Stimulated activated CD4-positive, alpha-beta T cell treated with anti-CD3 and anti-CD28 coated beads, Interleukin-1b, Interleukin-23, amount 100 ng/mL, for 4 hours (primary cell): ENCODE measurements at places on chromosomes 6 and 20.
A peak's percentile ranks its signal among the peaks of the same experiment; 100 is the strongest.

GRCh38 chr20:9053108-9053507 is 15.8 kb upstream of the PLCB4 start:
- no peak for DNase-seq

DNA sequence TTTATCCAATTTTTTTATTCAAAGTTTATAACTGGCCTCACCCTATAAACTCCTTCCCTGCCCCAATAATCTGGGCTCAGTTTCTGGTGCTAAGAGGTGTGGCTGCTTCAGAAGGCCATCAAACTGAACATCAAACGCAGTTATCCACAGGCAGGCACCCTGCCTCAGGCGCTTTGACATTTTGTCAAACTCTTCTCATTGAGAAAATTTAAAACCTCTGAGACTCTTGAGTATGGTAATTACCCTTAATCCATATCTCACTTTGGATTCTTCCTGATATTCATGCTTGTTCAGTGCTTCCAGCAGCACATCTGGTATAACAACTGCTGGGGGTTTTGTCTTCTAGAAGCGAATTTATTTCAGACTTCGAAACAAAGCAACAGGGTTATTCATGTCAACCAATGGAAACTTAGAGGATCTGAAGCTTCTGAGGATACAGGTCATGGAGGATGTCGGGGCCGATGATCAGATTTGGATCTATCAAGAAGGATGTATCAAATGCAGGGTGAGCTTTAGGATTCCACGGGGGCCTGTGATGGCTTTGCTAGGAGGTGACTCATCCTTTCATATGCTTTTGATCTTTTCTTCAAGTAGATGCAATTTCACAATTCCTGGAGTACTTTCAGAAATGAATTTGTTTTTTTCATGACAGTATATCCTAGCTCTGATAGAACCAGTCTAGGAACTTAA is 68.2 kb downstream of the RTN4IP1 start:
- DNase-seq = no peak

DNA sequence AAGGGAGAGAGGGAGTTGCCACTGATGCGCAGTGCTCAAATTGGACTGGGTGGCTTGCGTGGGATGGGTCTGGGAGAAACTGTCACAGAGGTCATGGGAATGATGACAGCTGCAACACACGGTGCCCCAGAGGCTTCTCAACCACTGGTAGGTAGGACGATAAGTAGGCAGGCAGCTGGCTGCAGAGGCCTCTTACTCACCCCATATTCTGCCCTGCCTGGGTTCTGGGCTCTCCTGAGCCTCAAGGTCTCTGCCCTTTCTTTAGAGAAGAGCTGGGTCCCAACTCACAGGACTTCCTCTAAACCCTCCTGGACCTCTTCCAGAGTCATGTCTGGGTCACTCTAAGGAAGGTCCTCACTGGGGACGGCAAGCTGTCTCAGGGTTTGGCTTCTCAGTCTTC is 37.2 kb upstream of the RNF24 start:
- DNase-seq = no peak

GRCh38 chr20:23071996-23072395 is 14.1 kb downstream of the CD93 start:
- DNase-seq = no peak

- no peak for DNase-seq
Observed at GRCh38 chr6:10529231-10529801, 8.2 kb downstream of the GCNT2 start.

GRCh38 chr6:108175592-108176279 is 9.9 kb downstream of the NR2E1 start:
- DNase-seq = no peak

GRCh38 chr20:40682104-40682981 is 6.7 kb downstream of the MAFB start:
- no peak for DNase-seq

GRCh38 chr6:7910298-7910653 is 312 bp downstream of the TXNDC5 start:
- DNase-seq = no peak

DNA sequence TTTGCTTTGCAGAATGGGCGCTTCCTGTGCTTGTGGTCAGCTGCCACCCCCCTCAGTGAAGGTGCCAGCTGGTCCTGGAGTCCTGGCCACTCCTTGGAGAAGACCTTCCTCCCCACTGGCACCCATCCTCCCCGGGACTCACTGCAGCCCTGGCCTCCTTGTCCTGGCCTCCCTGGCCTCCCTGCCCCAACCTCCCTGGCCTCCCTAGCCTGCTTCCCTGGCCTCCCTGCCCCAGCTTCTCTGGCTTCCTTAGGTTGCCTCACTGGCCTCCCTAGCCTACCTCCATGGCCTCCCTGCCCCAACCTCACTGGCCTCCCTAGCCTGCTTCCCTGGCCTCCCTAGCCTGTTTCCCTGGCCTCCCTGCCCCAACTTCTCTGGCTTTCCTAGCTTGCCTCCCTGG is 297.8 kb downstream of the CDH4 start:
- no peak for DNase-seq

DNA sequence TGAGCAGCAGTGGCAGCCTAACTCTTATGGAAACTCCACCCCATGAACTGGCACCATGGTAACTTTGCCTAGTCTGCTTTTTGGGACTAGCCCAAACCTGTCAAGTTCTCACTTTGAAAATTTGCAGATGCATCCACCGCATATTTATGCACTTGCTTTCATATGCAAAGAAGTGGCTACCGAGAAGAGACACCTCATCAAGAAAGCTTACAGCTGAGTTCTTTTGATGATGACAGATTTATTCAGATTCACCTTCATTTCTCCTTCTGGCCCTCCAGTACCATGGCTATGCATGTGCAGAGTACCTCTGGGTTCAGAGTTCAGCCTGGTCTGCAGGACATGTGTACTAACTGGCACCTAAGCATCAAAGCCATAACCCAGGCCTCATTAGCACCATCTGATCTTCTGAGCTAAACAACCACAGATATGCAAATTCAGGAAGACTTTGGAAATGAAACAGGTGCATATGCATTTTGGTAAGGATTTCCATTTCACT is 154.3 kb upstream of the TENT5A start:
- DNase-seq = no peak

GRCh38 chr6:156873654-156874380 is 96.6 kb downstream of the ARID1B start:
- DNase-seq = no peak

GRCh38 chr20:36017048-36017951 is 48.9 kb downstream of the CNBD2 start:
- DNase-seq = no peak

DNA sequence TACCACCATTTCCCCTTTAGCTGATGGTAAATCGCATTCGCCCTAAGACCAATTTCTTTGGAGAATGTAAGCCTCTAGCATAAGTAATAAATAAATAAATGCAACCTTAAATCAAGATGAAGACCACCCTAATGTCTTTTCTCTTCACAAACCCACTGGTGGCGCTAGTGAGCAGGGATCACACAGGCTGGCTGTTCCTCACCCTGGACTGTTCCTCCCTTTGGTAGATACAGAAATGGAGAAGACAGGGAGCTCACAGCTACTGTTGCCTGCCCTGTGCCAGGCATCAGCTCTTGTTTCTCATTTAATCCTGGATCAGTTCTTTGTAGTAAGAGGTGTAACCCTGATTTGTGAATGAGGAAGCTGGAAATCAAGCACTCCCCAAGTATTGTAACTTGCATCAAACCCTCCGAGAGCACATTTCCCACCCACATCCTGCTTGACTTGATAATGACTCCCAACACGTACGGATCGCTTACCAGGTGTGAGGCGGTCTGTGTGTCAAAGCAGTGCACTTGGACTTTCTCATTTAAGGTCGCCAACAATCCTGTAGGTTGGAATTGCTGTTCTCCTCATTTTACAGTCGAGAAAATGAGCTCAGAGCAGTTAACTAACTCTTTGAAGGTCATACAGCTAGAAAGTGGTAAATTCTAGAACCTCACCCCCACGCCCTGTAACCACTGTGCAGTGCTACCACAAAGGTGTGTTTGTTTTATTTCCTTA is 236.1 kb downstream of the TSHZ2 start:
- DNase-seq = no peak

DNA sequence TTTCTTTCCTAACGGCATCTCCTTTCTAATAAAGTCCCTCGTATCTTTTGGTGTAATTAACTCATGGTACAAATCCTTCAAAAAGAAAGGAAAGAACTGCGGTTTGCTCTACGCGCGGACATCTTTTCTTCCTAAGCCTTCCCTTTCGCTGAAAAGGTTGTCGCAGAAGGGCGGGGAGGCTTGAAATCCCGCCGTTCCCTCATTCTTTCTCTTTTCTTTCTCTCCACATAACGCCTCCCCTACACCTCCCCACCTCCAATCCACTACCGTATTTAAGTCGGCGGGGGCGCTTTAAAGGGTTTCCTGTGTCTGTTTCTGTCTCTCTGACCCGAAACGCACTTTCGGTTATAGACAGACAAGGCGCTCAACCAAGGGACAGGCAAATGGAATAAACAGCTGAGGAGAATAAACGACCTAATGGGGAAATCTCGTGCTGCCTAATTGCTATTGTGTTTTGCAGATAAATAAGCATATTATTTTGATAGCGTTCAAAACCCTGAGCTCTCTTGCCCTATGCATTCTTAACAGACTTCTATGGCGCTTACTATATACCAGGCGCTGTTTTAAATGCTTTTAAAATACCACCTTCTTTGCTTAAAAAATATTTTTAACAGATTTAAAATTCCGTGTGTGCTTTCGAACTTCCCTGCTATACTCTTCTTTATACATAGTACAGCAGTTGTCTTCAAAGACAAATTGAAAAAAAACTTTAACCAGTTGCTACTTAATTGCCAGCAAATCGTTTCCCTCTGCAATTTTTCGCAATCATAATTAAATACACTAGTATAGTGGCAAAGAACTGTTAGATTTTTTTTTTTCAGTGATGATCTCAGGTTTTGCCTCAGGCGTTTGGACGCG is 2.5 kb upstream of the HEY2 start:
- DNase-seq = peak; percentile 60

- peak; percentile 71 for DNase-seq
Observed at GRCh38 chr20:46022411-46023147, 6.4 kb upstream of the SLC12A5 start.

DNA sequence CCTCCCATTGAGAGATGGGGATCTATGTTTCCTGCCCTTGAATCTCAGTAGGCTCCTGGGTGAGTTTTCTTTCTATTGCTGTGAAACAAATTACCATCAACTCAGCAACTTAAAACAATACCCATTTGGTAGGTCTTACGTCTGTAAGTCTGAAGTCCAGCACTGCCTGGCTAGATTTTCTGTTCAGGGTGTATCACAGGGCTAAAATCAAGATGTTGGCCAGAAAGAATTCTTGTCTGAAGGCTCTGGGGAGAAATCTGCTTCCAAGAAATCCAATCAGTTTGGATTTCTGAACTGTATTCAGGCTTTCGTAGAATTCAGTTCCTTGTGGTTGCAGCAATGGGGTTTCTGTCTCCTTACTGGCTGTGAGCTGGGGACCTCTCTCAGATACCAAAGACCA is 99.6 kb upstream of the SLC24A3 start:
- DNase-seq = no peak

GRCh38 chr6:26525838-26526237 is 12.3 kb upstream of the HMGN4 start:
- DNase-seq = no peak

DNA sequence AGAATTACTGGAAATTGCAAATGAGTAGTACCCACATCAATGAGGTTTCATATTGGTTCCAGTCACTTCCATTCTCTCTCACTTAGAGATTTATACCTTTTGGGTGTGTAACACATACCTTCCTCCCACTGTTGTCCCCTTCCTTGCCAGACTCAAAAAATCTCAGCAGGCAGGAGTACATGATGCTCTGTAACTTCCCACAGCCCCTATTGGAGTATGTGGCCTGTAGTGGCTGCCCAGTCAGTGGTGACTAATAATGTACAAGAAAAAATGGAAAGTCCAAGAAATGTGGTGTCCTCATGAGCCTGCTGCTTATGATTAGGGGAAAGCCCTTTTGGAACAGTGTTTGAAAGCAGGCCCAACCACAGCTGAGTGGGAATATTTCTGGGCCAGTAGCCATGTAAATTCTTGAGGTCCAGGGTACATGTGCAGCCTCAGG is 312.0 kb downstream of the ZFAND3 start:
- no peak for DNase-seq

DNA sequence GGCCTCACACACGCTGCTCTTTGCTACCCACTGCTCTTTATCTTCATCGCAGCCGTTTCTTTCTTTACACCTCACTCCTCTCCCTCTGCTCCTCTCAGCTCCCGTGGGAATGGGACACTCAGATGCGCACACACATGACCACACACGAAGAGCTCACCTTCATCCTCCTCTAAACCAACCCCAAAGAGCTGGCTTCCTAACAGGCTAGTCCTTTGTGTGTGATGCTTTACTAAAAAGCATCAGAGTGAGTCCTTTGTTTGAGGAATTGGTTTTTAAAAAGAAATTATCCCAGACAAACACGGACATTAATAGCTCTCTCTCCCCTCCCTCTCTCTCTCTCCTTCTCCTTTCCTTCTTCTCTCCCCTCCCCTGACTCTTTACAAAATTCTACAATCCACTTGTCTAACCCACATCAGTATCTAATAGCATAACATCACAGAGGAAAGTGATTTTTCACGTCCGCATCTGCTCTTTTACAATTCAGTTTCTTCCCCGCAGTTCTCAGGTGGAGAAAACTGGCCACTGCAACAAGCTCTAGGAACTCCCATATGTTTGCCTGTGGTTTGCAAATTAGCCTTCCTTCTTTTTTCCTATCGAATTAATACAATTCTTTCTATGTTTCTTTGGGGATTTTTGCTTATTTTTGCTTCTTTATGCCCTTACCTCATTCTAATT is 306.8 kb upstream of the CNR1 start:
- DNase-seq = no peak

- no peak for DNase-seq
Observed at GRCh38 chr20:57460781-57461465, 64.0 kb downstream of the CTCFL start.

- no peak for DNase-seq
Observed at GRCh38 chr6:87583822-87584221, 6.0 kb downstream of the RARS2 start.
